Activated CD8-positive, alpha-beta memory T cell treated with anti-CD3 and anti-CD28 coated beads for 24 hours (primary cell): ENCODE measurements at places on chromosomes 5 and 9.

- DNase-seq = no peak
These were observed 398.3 kb downstream of the IRX1 start for GRCh38 chr5:3993856-3994473.

DNA sequence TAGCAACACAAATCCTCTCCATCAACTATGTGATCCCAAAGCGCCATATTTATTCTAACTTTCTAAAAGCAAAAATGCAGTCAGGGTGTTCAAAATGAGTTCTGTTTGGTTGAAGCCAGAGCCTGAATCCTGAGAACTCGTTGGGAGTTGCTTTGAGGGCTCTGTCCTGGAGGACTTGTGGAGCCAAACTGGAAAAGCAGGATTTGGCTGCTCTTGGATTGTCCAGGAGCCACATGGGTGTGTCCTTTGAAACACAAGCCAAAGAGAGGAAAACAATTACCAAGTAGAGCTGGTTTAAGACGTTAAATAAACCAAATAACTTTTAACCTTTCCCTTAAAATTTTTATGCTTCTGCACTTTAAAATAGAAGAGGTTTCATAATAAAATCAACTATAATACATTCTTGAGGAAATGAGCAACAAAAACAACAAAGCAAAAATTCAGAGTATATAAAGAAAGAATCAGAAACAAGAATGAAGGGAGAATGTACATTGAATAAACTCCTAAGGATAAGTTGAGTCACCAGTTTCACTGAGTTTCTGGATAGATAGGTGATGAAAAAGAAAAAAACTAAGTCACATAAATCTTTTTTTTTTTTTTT lies 13.5 kb downstream of the C5orf46 start:
- DNase-seq = no peak

DNA sequence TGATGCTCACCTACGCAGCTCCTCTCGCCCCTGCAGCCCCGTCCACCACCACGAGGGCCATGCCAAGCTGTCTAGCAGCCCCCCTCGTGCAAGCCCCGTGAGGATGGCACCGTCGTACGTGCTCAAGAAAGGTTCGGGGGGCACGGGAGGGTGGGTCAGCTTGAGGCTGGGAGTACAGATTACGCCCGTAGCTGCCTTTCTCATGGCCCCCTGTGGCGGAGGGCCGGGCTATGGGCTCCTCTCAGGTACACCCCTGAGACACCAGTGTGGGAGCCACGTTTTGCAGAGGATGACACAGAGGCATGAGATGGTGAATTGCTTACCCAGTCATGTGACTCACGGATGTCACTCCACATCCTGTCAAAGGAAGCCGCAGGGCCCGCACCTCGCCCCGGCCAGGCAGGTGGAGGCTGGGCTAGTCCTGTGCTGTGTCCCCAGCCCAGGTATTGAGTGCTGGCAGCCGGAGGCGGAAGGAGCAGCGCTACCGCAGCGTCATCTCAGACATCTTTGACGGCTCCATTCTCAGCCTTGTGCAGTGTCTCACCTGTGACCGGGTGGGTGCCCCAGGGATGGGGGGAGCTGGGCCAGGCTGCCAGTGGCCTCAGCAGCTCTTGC lies 33.7 kb downstream of the USP20 start:
- DNase-seq = peak; percentile 92

DNA sequence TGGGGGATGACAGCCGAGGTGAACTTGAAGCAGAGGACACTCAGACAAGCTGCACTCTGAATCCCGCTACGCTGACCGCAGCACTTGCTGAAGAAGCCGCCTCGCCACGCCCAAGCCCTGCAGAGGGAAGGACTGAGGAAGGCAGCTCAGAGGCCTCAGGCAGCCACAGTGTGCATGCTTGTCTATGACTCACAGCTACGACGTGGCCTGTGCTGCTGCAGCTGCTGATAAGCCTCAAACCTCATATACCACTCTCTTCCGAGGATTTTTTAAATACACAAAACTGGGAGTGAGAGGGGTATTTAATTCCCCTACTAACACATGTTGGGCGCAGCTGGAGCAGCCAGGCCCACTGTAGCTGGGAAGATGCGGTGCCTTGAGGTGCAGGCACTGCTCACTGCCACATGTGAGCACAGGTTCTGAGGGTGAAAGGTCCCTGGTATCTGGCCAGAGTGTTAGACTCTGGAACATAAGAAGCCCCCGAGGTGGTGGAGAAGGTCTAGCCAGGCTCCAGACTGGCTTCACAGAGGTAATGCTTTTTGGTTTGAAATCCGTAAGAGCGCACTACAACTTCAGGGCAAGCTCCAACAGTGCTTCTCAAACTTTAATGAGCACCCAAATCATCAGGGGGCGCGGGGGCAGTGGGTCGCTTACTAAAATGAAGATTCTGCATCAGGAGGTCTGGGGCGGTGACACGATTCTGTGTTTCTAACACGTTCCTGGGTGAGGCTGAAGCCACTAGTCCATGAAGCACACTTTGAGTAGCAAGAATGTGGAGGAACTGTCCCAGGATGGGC lies 196.8 kb downstream of the AUH start:
- DNase-seq = peak; percentile 86

- no peak for DNase-seq
These were observed 505 bp downstream of the SPTAN1 start for GRCh38 chr9:128552744-128553440.

GRCh38 chr5:14737291-14737690 lies 72.8 kb downstream of the OTULIN start:
- no peak for DNase-seq

DNA sequence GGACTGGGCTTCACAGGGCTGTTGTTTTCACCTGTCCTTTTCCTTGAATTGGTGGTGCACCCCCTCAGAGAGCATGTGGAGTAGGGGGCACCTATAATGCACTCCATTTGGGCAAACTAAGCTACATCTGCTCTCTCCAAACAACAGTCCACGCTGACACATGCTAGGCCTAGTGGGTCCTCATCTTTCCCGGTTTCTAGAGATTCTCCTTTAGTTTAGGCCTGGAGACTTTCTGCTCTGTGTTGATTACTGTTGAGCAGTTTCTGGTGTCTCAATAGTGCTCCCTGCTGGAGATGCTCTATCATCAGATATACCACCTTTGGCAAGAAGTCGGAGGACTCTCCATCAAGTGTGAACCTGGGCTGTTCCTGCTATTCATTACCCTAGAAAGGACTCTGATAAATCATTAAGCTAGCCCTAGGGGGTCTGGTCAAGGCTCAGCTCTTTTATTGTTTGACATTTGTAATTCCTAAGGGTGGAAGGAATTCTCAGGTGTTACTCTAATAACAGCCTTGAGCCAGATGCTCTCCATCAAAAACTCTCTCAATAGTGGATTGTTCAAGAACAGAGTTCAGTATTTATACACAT lies 64.0 kb upstream of the FYB1 start:
- DNase-seq = peak; percentile 73

DNA sequence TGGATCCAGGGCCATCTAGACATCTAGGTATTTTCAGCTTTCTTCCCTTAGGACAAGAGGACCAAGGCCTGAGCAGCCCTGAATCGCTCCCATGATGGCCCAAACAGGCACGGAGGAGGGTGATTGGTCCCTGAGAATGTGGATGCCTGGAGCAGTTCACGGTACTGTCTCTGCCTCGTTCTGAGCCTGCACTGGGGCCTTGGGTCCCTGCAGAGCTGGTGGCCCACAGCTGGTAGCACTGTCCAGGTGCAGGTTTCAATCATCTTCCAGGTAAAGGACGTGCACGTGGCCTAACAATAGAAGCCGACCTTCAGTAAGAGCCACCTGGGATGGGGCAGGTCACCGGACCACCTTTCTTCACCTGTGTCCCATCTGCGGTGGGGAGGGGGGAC lies 19.4 kb upstream of the FCN1 start:
- no peak for DNase-seq

- DNase-seq = no peak
These were observed 244.1 kb downstream of the KIAA0825 start for GRCh38 chr5:94374336-94374735.

DNA sequence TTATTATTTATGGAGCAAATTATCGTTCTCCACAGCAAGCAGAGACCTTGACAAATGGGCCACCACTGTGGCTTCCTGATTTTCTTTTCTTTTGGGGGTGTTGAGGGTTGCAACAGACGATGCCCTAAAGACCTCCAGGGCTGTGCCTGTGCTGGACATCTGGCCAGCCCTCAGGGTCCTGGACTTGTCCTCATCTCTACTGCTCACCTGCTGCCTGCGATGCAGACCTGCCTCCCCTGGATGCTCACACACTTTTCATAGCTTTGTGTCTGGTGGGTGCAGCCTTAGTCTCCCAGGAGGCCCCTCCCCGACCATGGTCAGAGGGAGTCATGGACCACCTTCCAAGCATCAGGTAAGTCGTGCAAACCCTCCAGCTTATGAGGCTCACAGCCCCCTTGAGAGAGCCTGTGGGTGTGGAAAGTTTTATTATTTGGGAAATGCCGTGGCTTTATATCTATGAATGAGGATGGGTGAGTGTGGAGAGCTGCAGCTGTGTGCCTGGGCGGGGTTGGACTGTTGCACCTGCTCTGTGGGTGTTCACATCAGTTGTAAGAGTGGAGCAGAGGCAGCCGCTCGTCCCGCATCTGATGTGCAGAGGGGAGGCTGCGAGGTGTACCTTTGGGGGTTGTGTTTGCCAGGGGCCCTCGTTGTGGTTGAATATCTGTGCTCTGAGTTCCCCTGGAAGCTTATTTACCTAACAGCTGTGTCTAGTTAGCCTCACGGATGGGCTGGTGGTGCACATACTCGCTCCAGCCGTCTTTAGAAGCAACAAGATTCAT lies 126.3 kb upstream of the IRX4 start:
- no peak for DNase-seq

- DNase-seq = no peak
These were observed 9.3 kb downstream of the STOM start for GRCh38 chr9:121360601-121361374.

DNA sequence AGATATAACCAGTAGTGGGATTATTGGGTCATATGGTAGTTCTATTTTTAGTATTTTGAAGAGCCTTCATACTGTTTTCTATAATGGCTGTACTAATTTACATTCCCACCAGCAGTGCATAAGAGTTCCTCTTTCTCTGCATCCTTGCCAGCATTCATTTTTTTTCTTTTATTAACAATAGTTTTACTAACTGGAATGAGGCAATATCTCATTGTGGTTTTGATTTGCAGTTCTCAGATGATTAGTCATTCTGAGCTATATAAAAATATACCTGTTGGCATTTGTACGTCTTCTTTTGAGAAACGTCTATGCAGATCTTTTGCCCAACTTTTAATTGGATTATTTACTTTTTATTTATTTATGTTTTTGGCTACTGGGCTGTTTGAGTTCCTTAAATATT lies 1579.3 kb upstream of the CDH6 start:
- no peak for DNase-seq

DNA sequence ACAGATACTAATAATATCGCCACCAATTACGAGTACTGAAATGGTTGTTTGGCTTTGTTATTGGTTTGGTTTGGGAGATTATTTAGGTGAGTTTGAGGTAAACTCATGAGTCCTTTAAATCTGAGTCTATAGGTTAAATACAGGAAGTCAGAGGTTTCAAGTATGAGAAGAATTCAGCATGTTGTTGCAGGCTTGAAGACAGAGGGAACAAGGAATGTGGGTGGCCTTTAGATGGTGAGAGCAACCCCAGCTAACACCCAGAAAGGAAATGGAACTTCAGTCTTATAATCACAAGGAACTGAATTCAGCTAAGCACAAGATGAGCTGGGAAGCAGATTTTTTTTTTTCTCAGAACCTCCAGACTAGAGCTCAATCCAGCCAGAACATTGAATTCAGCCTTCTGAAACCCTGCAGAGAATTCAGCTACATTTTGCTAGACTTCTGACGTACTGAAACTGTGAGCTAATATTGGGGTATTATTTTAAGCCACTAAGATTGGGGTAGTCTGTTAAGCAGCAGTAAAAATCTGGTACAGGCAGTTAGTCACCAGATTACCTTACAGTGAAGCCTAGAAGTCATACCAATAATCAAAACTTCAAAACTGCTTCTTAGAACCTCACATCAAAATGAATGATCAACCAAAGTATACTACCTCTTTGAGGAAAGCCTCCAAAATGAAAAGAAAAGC lies 216.0 kb upstream of the PUM3 start:
- no peak for DNase-seq

DNA sequence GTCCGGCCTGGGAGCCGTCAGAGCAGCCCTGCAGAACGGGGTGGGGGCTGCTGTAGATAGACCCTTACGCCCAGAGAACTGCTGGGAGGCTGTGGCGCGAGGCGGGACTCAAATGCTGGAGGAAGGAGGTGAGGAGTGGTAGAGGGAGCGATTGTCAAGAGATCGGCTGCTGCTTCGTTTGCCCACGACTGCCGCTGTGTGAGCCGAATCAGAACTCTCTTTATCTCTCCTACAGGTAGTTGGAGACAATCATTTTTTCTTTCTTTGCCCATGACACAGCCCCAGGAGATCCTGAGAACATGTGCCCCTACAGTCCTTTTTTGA lies 456 bp downstream of the ZNF79 start:
- no peak for DNase-seq

DNA sequence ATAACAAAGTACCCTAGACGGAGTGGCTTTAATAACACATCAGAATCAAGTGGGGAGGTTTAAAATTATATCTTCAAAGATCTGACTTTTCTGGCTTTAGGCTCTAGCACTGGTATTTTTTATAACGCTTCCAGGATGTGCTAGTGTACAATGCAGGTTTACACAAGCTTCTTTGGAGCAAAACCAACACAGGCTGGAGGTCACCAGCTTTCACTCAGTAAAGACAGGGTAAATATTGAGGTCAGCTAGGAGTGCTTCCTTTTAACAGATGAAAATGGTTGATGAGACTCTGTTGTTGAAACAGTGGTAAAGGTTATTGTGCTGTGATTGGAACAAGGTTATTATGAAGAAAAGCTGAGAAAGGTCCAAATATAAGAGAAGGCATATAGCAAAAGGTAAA lies 414.2 kb downstream of the TAF11L14 start:
- no peak for DNase-seq

DNA sequence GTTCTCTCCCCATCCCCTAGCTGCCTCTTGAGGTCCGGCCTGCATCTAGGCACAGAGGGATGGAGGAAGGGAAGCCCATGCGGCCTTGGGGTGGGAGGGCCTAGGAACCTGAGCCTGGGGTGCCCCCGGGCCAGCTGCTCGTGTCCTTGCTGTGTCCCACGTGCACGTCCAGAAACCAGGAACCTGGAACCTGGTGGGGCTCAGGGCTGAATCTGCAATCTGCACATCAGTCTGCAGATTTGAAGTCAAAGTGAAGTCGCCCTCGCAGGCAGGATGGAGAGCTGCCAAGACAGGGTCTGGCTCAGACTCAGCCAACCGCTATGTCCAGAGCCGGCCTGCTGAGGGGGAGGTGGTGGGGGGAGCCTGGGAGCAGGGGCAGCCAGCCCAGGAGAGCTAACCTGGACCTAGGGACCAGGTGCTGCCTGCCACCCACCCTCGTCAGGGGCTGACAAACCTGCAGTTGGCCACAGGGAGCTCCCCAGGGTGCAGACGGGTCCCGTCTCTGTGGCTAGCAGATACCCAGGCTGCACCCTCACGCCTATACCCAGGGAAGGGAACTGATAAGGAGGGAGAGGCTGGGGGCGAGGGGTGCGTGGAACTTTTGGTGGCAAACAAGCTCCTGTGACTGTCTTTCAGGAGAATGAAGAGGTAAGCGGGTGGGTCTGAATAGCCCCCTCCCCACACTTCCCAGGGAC lies 103.5 kb upstream of the SIMC1 start:
- DNase-seq = no peak

GRCh38 chr5:91069364-91069763 lies 313.8 kb downstream of the ARRDC3 start:
- no peak for DNase-seq
